ENCODE measurements at places on chromosomes 1 and 21. TPM values are rescaled to one million over a fixed set of nuclear protein-coding genes. Genes with fewer than 3 reads are reported as not detected.

The ZNF124 gene
- total RNA-seq: 4.7 TPM

The LAD1 gene
- total RNA-seq: 0.66 TPM

The NID1 gene
- total RNA-seq: 7.6 TPM

The HPCAL4 gene
- 0.33 TPM for total RNA-seq

The ASPM gene
- 30.2 TPM for total RNA-seq

The TPTE gene
- not detected for total RNA-seq

The FCRL2 gene
- not detected for total RNA-seq
